Activated T-cell treated with anti-CD3 and anti-CD28 coated beads for 1 hour (primary cell): ENCODE measurements at places on chromosomes 4 and X.

DNA sequence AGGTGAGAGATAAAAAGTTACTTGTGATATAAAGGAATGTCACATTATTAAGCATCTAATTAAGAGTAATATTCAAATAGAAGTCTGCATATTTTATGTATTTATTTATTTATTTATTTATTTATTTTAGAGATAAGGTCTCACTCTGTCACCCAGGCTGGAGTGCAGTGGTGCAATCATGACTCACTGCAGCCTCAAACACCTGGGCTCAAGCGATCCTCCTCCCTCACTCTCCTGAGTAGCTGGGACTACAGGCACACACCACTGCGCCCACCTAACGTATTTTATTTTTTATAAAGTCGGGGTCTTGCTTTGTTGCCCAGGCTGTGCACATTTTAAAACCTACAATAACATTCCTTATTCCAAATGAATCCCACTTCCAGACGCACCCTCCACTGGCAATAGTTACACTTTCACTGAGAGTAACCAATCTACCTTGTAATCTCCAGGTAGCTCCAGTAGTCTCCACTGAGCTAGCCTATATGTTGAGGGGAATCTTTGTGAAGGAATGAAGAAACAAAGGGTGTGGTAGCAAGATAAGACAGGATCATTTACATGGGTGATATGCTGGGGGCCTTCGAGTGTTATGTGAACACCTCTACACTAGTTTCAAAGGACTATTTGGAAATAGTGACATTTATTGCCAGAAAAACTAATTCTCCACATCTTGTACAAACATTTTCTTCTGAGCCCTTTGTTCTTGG is 11.9 kb downstream of the SH3D19 start:
- no peak for DNase-seq

GRCh38 chr4:20829617-20830357 is 129.5 kb downstream of the PACRGL start:
- no peak for DNase-seq

DNA sequence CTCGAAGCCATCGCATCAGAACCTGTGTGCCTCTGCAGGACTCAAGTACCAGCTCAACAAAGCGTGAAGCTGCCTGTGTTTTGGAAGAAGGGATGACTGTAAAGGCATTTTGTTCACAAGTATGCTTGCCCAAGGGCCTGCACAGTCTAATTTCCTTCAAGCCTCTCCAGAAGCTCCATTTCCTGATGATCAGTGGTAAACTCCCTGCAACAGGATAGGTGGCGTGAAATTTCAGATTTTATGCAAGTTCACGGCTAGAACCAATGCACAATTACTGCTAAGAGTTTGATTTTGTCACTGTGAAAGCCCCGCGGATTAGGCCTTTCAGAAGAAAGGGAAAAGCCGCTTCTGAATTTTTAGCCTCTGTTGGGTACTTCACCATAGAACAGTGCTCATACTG is 89.2 kb upstream of the TAPT1 start:
- DNase-seq, result no peak

DNA sequence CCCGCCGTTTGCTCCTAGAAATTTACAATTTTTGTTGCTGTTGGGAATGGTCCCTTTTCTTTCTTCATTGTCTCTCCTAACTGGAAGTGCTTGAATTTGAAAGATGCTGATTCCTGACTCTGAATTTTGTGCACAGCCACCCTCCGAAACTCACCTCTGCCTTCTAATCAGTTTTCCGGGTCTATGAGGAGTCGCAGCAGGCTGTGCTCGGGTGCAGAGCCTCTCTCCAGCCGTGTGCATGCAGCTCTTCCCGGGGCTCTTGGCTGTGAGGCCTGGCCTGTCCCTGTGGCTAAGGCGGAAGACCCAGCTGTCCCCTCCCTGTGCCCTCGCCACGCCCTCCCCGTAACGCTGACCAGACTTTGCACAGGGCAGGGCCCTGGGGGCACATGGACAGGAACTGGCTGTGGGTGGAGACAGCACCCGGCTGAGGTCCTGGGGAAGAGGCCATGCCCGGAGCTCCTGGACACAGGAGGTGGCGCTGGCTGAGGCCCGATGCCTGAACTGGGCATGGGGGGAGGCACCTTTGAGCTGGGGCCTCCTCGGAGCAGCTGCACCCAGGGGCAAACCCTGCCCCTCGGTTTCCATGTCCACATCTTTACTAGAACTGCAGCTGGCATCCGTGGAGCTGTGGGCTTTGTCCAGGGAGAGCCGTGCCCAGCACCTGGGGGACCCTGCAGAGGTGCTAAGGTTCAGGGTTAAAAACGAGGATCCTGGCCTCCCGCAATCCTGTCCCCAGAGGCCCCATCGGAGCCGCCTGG is 32.6 kb upstream of the SPON2 start:
- no peak for DNase-seq

GRCh38 chr4:617644-618641 is 7.4 kb upstream of the PDE6B start:
- no peak for DNase-seq

- DNase-seq, result no peak
Observed at GRCh38 chr4:71383984-71384383, 45.2 kb downstream of the SLC4A4 start.

DNA sequence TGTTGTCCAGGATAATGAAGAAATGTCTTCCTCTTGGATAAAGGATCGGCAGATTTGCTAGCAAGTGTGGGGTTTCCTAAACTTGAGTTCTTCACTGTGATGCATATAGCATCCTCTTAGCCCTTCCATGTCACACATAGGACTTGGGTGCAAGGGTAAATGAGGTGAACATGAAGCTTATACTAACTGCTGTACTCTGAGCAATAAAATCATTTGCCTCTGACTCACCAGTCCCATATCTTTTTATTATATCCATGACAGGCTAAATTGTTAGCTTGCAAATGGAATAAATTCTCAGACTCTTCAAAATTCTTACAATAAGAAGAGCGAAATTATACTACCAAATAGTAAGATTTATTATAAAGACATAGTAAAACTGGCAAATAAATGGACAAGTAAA is 14.7 kb upstream of the TBC1D1 start:
- no peak for DNase-seq

DNA sequence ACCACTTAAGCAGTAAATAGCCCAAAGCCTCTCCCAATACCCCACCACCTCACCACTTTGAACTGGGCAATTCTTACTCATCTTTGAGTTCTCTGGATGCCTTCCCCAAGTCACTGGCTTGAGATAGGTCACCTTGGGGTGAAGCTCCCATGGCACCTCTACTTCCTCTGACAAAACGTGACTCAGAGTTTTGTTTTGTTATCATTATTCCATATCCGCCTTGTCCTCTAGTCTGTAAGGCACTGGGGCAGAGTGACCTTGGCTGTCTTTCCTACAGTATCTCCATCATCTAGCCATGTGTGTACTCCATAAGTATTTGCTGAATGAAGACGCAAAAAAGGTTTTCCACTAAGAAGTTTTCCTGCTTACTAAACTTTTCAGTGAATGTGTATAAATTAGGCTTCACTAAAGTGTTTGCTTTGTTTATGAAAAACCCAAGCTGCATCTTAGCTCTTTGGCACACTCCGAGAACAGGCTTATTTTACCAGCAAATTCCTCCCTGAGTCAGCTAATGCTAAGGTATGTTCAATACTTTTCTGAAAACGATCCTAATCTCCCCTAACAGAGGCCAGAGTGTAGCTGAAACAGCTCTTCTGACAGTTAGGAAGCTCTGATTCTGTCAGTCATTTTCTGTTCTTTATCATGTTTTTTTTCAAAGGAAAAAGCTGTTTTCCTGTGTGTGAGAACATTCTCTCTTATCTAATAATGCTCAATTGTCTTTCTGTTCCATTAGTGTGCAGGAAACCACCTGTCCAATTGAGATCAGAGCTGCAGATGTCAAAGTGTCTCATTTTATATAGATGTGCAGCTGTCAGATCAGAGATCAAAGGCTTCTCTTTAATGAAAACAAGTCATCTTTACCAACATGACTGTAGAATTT is 30.2 kb upstream of the TSPAN5 start:
- DNase-seq, result no peak
